ENCODE measurements at places on chromosomes 3 and 15.

GRCh38 chr15:88072598-88073390 is 183.7 kb downstream of the NTRK3 start:
- no peak for DNase-seq

- no peak for DNase-seq
Measured at GRCh38 chr3:116835658-116836057, 126.1 kb downstream of the TUSC7 start.

- no peak for DNase-seq
Measured at GRCh38 chr15:50055750-50056157, 63.3 kb downstream of the ATP8B4 start.

- no peak for DNase-seq
Measured at GRCh38 chr3:182618981-182619591, 174.2 kb upstream of the ATP11B start.

GRCh38 chr3:101253396-101253795 is 67.0 kb downstream of the IMPG2 start:
- DNase-seq = no peak

DNA sequence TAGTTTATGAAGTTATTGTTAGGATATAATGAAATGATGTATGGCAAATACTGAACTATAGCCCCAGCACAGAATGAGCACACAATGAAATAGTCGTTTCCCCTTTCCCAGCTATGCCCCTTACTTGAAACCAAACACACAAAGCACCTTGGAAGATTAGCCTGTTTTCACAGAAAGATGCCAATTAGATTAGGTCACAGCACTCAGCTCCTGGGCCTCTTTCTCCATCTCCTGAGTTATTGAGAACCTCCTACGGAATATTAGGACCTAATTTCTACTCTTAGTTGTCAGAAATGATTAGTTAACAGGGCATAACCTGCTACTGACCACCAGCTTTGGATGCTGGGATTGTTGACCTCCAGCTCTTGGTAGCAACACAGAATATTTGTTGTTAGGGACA is 269.4 kb upstream of the ROPN1 start:
- DNase-seq = peak; percentile 28

DNA sequence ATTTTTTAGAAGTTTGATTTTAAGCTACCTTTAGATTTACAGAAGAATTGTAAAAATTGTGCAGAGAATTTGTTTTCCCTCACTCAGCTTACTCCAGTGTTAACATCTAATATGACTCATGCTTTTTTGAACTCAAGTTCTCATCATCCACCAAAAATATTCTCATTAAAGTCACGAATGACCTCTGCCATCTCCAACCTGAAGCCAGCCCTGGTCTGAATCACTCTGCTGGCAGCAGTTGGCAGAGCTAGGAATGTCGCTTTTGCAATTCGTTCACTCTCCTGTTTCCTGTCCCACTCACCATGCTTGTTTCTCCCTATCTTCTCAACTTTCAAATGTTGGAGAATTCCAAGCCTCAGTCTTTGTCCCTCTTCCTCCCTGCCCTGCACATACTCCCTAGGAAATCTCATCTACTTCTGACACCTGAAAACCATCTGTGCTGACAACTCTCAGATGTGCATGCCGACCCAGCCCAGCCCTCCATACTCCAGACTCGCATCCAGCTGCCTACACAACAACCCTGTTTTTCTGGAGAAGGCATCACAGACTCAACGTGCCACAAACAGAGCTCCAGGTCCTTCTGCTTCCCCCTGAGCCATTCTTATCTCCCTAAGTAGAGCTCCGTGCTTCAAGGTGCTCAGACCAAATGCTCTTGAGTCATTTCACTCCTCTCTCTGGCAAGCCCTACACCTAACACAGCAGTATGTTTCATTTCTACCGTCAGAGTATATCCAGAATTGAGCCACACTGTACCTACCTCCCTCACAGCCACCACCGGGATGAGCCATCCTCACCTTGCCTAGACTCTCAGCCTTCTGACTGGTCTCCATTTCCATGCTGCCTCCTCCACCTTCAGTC is 24.9 kb downstream of the PRR23E start:
- DNase-seq = peak; percentile 50

DNA sequence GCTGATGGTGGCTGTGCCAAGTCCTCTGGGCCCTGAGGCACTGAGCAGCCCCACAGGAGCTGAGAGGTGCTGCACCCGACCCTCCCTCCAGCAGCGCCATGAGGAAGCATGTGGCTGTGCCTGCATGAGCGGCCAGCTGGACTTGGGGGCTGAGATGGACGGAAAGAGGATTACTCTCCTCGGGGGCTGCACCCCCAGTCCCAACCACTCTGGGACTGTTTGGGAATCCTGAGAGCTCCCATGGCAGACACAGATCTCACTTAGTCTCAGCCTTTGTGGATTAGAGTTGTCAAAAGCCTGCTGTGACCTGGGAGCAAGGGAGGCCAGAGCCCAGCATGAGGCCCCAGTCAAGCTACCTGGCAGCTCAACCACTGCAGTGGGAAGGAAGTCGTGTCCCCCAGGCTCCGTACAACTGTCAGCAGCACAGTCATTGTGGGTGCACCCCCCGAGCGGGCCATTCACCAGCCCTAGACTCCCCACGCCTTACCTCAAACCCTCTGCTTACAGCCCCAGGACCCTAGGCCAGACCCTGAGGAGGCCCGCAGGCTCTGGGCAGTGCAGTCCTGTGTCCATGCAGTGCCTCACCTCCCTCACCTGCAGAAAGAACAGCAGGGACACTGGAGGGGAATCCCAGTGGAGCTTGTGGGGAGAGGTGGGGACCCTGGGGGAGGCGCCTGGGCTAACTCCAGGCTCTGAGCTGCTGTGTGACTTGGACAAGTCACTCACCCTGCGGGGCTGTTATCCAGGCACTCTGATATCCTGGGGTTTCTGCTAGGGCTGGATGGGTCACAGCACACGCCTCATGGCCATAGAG is 17.1 kb downstream of the PRR23E start:
- DNase-seq = no peak

GRCh38 chr15:55457401-55458022 is 49.2 kb downstream of the PIERCE2 start:
- DNase-seq = no peak

DNA sequence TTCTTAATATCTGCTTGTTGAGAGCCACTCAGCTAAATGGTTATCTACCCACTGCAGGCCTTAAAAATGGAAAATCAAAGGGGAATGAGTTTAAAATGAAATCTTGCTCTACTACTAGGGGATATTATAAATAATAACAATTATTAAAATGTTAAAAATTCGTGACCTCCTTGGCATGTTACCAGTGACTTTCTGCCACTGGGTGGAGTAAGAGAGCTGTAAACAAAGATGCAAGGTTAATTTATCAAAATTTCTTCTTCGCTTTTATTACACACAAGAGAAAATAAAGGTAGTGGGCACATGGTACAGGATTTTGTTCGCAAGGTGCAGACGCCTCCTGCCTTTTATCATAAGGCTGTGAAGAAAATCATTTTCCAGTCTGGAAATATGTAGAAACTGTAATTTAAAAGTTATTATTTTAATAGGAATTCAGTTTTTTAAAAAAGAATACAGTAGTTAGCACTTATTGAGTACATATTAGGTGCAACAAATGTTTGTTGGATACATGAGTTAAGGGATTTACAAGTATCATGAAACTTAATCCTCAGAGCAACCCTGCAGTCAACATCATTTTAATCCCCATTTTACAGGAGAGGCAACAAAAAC is 272.6 kb downstream of the SUCLG2 start:
- DNase-seq = no peak

DNA sequence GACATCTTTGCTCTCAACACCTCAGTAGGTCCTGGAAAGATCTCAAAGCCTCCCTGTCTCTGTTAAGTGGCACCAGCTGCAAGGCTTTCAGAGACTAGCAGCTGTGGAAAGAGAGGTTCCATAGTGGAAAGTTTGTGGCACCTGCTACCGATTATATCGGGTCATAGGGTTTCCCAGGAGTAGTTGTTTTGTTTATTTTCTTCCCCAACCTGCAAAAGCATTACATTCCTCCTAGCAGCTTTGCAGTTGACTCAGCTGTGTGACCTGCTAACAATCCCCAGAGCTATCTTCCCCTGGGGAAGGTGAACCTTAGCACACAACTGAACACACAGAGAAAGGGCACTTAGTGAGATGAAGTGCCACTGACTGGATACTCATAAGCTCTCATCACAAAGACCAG is 598.9 kb upstream of the GRM7 start:
- no peak for DNase-seq

DNA sequence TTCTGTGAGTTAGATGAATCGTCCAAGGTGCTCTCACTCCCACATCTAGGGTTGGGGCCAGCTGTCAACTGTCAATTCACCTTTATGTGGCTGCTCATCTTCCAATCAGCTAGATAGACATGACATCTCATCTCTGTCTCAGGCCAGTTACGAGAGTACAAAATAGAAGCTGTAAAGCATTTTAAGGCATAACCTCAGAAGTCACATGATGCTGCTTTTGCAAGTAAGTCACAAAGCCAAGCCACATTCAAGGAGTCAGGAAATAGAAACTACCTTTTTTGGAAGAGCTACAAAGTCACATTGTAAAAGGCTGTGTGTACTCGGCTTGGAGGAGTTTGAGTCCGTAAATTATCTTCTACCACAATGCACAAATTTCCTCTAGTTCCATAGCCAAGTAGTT is 5.1 kb upstream of the CCR1 start:
- DNase-seq = no peak

DNA sequence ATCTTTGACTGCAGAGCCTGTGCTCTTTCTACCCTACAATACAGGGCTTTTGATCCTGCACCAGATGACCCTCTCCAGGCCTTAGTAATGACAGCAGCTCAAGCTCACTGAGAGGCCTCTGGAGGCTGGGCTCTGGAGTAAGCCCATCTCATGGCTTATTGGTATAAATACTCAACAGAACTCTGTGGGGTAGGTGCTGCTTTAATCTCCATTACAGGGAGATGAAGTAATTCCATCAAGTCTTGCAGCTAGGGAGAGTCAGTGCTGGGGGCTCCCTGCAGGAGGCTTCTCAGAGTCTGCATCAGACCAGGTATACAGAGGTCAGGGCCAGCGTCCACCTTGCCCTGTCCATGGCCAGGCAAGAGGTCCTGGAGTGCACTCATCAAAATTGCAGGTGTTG is 89.2 kb upstream of the SLC6A11 start:
- no peak for DNase-seq

GRCh38 chr3:10529809-10530208 is 24.4 kb upstream of the ATP2B2 start:
- no peak for DNase-seq
